EL (cell line): ENCODE measurements at places on chromosomes 7 and 10.

DNA sequence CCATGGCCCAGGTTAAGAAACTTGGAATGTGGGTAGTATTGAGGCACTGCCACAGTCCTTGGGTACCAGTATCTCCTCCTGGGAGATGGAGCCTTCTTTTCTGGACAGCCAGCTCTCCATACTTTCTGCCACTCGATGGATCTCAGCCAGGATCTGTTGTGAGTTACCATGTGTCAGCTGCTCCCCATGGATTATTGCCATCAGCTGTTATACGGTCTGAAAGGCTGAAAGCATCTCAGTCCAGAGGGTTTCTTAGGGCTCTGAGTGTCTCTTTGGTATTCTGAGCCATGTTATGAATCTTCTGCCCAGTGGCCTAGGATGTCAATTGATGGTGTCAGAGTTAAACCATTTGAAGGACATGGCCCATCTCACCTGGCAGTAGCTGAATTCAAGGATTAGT is 197.5 kb downstream of the C7orf25 start:
- DNase-seq = no peak

- DNase-seq = no peak
These were observed 317.7 kb downstream of the NRG3 start for GRCh38 chr10:82192665-82193064.

- DNase-seq = no peak
These were observed 169.5 kb downstream of the DKK1 start for GRCh38 chr10:52483587-52483986.

DNA sequence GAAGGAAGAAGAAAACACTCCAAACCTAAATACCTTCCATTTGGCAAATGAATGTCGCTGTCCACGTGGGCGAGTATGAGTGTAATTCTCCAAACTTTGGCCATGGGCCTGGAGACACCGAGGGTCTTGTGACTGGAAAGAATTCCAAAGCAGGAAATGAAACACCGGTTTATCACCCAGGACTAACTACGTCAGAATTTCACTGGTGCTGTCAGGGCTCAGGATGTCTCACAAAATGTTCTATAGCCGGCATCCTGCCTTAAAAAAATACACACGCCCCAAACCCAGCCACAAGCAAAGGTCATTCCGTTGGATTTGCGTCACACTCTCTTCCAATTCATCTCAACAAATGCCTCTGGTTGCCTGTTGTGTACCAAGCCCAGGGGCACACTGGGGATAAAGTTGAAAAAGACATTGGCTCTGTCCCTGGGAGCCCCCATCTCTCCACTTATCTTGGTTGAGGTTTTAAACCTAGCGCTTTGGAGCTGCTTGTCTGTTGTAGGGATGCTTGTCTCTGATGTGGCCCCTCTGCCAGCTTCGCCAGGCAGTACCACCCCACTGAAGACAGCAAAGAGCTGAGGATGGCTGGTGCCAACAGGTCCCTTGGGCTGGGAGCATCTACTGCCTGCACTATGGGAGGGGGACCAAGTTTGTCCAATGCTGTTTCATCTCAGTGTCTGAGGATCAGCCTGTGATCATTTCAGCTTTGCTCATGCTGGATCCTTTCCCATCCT is 31.2 kb downstream of the GSTO2 start:
- DNase-seq = peak; percentile 95

DNA sequence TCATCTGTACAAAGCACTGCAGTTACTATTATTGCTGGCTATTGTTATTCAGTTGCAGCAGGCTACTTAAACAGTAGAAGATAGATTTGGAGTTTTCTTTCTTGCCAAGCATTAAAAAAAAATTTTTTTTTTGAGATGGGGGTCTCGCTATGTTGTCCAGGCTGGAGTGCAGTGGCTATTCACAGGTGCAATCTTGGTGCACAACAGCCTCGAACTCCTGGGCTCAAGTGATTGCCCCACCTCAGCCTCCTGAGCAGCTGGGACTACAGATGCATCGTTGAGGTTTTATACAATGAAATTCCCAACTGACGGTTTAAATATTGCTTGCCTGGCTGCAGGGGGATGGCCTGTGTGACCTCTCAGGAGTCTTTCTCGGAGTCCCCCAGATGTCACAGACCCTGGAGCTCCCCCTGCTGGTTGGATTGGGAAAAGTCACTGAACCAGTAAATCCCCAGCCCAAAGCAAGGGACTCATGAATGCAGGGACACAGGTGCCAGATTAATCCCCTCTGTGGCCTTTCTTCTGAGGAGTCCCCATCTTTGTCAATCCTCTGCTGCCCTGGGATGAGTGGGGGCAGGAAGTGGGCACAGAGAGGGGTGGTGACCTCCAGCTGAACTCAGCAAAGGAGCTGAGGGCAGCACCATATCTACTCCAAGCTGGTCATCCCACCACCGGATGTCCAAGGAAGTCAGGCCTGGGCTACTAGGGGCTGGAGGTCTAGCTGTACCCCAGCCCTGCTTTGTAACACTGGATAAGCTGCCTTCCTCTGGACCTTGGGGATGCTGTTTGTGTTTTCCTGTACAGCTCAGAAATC is 149.6 kb downstream of the C10orf105 start:
- peak; percentile 45 for DNase-seq

- DNase-seq = peak; percentile 87
These were observed 10.5 kb downstream of the STYXL1 start for GRCh38 chr7:76037310-76037709.

- DNase-seq = no peak
These were observed 164.1 kb downstream of the EBF3 start for GRCh38 chr10:129799942-129800341.

DNA sequence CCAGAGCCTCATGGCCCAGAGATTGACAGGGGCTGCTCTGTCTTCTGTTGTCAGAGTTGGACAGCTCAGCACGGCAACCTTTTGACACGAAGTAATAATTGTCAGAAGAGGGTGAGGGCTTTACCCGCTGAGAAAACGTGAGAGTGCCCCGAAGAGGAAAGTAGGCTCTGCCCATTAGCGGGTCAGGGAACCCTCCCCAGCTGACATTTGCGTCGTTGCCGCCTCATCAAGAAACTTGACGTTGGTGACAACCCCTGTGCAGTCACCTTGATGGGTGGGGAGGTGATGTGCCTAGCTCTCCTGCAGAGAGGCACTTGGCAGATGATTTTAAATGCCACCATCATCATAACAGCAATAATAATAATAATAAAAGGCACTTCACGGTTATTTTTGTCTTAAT is 202.1 kb downstream of the USP6NL start:
- no peak for DNase-seq

DNA sequence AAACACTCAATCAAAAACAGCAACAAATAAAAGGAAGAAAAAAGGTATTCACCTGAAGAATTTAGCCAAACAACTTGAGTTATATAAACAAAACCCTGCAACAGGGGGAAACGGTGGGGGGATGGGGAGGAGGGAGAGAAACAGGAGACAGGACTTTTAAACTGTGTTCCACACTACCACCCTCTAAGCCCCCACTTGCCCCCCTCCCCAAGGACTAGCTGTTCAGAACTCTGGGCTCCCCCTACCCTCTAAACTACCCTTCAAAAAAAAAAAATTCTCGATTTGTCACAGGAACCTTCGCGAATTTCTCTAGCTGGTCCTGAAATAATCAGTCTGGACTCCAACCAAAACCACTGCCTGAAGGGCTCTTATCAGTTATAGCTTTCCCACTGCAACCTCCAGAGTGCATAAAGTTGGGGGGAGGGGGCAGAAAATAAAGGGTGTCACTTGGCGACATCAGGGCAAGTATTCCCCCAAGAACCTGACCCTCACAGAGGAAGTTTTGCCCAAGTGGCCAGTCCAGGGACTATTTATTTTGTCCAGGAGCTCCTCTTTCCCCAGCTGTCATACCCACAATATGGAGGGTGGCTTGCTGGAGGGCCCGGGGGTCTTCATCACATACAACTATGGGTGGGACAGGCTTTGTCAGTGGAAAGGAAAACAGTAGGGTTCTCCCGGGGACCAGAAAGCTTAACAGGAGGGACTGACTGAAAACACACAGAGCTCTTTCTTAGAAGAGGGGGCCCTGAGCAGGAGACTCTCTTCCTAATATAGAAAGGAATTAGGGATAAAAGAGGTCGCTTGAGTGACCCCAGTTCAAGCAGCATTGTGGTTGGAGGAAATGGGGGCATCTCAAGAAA is 1.3 kb downstream of the UBE2H start:
- peak; percentile 25 for DNase-seq

DNA sequence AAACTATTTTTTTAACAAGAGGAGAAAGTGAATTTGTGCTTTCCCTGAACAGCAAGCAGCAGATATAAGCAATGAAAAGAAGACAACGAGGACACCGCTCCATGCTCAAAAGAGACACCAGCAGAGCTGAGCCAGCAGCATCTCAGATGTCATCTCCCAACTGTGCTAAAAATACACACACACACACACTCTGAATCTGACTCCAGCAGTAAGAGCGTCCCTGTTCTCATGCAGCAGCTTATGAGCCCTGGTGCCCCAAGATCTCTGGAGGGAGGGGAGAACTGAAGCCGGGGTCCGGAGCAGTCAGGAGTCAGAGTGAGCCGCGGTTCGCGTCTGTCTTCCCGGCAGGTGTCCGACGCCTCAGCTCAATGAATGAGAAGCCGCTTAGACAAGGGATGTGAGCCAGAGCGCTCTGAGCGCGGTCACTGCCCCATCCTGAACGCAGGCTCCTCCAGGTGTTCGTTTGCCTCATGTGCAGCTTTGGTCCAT is 49.2 kb downstream of the SVIL start:
- no peak for DNase-seq

GRCh38 chr10:123862421-123863182 is 29.0 kb downstream of the CPXM2 start:
- DNase-seq = no peak

DNA sequence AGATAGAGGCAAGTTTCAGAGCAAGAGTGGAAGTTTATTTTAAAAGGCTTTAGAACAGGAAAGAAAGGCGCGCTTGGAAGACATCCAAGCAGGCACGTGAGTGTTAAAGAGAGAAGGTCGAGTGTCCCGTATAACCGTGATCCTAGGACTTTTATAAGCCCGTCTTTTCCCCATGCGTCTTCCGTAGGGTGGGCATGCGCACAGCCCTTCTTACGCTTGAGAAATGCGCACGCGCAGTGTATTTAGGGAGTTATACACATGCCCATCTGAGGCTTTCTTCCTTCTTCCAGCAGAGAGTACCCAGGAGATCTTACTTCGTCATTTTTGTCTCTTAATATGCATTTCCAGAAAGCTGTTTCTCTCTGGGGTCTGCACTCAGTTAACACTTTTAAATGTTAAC is 52.4 kb downstream of the CALD1 start:
- DNase-seq = no peak

DNA sequence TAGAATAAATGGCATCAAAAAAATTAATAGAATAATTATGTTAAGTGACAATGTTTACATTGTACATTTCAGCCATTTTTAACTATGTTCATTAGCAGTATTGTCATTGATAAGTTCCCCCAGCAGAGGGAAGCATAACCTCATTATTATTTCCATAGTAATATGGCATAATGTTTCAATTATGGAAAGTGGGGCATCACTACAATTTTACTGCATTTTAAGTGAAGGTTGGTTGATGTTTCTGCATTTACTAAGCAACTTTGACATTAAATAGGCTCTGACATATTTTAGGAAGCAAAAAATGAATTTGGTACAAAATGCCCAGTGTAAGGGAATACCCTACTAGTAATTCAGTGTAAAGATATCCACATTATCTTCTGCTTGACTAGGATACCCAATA is 218.3 kb downstream of the SEMA3A start:
- peak; percentile 44 for DNase-seq

GRCh38 chr10:110774069-110775019 is 97.4 kb upstream of the PDCD4 start:
- peak; percentile 83 for DNase-seq

DNA sequence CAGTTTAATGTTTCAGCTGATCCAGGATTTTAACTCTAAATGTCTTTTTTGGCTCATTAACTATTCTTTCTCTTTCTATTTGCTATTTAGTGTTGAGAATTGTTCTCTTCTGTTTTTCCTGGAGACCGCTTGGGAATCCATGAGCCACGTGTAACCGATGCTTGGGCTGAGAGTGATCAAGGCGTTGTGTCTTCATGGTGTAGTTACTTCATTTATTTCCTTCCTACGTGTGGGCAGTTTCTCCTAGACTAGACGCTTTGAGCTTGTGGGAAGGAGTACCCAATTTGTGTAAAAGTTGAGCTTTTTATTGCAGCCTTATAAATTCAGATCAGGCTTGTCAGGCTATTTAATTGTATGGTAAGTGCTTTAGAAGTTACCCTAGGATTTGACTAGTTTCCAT is 2.9 kb downstream of the EIF3B start:
- no peak for DNase-seq

DNA sequence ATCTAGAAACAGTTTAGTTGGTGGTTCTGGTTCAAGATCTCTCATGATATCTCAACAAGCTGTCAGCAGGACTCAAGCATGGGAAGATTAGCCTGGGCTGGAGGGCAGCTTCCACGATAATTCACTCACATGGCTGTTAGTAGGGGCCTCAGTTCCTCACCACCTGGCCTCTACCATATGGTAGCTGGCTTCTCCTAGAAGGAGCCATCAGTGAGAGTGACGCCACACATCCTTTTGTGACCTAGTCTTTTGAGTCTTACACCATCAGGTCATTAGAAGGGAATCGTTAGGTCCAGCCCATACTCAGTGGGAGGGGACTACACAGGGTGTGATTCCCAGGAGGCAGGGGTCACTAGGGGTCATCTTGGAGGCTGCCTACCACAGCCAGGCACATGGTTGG is 239.3 kb upstream of the PLPP4 start:
- DNase-seq = no peak

DNA sequence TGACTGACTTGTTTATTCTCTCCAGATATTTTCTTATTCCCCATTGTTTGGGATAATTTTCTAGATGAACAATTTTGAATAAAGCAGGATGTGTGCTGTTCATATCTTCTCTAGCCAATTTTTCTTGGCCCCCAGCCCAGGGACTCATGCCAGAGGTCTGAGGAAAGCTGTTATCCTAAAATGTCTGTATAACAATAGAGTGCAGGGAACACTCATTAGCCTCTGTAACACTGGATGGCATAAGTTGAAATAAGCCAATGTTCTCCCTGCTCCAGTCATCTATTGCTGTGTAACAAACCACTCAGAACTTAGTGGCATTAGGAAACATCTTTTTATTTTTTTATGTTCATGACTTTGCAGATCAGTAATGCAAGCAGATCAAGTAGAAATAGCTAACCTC is 121.7 kb upstream of the TRIM24 start:
- DNase-seq = peak; percentile 19

DNA sequence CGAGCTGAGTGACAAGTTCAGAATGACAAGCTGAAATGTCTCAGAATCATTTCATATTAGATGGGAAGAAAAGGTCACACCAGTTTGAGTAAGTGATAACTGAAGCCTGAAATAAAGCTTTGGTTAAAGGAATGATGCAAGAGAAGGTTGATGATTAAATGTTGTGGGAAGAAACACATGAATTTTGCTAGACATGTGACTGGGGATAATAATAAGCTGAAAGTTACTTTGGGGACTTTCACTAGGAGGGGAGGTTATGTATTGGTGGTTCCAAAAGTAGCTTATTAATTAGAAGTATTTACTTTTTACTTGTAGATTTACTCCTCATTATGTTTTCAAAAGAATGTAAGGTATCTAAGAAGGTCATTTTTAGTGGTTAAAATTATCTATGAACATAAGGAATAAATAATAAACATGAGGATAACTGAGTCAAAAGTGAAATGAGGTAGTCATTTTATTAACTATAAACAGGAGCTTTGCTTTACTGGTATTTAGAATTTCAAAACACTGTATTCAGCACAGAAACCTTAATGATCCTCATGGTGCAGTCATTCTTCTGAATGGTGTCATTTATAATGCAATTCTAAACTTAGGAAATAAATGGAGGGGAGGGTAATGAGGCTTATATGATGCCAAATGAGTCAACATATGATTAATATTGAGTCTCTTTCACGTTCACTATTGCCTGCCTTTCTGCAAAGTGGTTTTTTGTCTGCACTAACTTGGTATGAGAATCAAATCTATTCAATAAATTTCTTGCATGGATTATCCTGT is 63.7 kb downstream of the PRKG1 start:
- DNase-seq = peak; percentile 38
